Spinal cord (tissue), 10 donors: ENCODE measurements at places on chromosomes 7 and 10. TPM values are rescaled to one million over a fixed set of nuclear protein-coding genes. Genes with fewer than 3 reads are reported as not detected.

The HOXA13 gene
- not detected for total RNA-seq

The MYH16 gene
- not detected for total RNA-seq

The GFRA1 gene
- total RNA-seq: 109 TPM

The NUDT1 gene
- 14.1 TPM for total RNA-seq

The EPO gene
- total RNA-seq: 0.28 TPM

The LRRN3 gene
- 84.8 TPM for total RNA-seq

The AOC1 gene
- total RNA-seq: not detected

The DRGX gene
- total RNA-seq: 18.3 TPM

The PIP gene
- not detected for total RNA-seq

The SFTPA1 gene
- not detected for total RNA-seq
